NCI-H1048 (cell line): ENCODE measurements at places on chromosomes 16 and 17.

DNA sequence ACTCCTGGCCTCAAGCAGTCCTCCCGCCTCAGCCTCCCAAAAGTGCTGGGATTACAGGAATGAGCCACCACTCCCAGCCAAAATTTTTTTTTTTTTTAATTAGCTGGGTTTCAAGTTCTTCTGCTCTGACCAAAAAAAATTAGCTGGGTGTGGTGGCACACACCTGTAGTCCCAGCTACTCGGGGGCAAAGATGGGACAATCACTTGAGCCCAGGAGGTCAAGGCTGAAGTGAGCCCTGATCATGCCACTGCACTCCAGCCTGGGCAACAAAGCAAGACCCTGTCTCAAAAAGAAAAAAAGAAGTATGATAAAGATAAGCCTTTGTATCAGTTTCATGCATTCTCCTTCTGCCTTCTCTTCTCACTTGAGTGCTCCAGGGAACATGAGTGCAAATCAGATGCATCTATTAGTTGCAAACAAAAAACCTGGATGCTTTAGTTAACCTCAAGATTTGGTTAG lies 1.9 kb downstream of the NQO1 start:
- no peak for DNase-seq

- no peak for DNase-seq
Measured at GRCh38 chr16:1565083-1565805, 31.8 kb downstream of the TMEM204 start.

DNA sequence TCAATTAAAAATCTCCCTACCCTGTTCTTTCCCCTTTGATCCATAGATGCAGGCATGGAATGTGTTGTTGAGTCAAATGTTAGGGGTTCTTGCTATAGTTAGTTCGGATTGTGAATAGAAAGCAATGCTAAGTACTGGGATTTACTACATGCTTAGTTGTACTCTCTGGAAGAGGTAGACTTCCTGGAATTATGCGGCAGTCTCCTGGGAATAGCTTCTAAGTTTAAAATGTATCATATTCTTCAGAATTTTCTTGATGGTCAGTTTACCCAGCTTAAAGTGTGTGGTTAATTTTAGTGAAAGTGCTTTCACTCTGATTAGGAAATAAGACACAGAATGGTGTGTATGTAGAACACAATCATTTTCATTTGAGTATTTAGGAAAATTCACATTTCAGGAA lies 3.5 kb downstream of the CLTC start:
- DNase-seq, result no peak

GRCh38 chr17:19372866-19373504 lies 5.3 kb upstream of the MAPK7 start:
- no peak for DNase-seq
